ENCODE measurements at places on chromosomes 2 and 18.

DNA sequence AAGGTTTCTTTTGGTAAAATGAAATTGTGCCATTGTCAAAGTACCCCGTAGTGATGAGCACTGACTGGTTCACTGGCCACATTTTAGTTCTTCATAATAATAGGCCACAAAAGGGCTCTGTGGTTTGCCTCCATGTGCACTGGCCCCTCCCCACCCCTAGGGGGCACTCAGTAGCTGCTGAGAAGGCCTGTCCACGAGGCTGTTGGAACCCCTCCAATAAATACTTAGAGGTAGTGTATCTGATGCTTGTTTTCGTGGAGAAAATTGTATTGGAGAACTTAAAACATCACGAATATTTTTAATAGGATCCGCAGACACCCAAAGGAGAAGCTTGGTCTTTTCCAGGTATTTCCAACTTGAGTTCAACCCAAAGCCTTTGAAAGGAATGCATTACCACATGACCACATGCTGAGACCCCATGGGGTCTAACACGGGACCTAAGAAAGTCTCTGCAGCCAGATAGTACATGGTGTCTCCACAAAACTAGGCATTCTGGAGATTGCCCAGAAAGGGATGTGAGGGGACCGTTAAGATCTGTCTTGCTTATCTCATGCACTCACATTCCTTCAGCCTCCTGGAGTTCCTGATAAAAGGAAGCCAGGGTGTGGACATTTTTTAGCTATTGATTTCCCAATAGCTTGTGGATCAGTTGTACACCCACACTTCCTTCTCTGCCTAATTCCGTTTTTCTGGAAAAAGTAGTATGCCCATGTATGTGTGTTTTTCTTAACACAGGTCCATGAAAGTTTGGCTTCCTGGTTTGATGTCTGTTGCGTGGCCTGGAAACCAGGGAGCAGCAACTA lies 28.5 kb upstream of the NOSTRIN start:
- DNase-seq = peak; percentile 9

- DNase-seq = no peak
Observed at GRCh38 chr2:216257089-216257488, 115.2 kb downstream of the MARCHF4 start.

DNA sequence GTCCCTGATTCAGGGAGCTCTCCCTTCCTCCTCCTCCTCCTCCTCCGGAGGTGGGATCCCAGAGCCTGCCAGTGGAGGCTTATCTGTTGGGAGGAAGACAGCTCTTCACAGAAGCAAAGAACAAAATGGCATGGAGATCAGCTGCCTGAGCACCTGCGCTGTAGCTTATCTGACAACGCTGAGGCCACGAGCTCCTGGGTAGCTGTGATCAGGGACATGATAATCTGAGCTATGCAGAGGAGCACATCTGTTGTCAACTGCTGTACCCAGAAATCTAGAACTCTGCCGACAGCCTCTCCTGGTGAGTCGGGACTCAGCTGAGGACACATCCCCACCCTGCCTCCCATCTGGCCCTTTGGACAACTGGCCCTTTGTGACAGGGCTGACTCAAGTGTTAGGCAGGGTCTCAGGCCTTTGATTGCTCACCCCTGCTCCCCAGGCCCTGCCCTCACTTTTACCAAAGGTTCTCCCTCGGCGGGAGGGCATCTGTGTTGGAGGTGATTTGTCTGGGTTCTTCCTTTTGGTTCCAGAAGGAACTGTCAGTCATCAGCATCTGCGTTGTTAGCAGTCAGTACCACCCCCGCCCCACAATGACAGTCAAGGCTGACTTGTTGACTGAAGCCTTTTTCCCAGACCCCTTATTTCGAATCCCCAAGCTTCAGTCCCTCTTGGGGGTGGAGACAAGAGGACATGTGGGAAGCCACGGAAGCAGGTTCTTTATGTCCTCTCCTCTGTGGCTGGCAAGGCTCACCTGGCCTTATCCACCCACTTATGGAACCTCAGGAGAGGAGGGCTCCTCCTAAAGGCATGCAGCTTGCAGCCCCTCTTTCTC lies 5.9 kb upstream of the CNNM3 start:
- DNase-seq = no peak

GRCh38 chr2:13308989-13309388 lies 592.3 kb downstream of the TRIB2 start:
- DNase-seq = no peak

GRCh38 chr2:230849633-230850357 lies 14.9 kb upstream of the ITM2C start:
- DNase-seq = peak; percentile 66

GRCh38 chr18:66638856-66639629 lies 35.2 kb upstream of the CDH19 start:
- no peak for DNase-seq

DNA sequence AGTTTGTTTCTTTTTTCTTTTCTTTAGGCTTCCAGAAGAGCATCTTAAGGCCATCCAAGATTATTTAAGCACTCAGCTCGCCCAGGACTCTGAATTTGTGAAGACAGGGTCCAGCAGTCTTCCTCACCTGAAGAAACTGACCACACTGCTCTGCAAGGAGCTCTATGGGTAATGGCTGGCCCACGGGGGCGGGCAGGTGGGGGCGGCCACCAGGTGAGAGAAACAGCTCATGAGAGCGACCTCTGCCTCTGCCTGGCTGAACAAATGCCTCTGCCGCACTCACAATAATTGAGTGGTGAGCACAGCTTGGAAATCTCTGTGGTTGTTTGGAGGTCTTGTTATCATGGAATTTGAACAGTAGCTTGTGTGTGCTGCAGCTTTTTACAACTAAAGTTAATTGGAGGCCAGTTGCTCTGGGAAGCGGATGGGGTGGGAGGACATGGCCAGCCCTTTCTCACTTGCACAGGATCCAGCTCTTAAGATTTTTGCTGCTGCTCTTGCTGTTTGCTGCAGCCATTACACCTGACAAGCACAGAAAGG lies 70.4 kb downstream of the INPP5D start:
- DNase-seq = no peak

GRCh38 chr2:201452922-201453643 lies 1.5 kb downstream of the STRADB start:
- DNase-seq = no peak

DNA sequence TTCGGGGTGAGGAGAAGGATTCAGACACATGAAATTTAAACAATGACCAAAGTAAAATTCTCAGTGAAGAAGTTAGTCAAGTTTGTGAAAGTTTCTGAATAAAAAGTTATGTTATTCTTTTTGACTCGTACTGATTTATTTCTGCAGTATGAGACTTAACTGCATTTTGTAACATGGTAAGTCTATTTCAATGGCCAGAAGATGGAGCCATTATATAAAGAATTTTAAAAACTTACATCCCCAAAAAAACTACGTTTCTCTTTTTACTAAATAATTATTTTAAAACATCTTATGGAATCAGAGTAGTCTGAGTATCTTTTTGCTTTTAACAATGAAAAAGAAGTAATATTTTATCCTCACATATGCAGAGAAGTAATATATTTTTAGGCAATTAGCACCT lies 51.4 kb upstream of the SCN1A start:
- DNase-seq = no peak

DNA sequence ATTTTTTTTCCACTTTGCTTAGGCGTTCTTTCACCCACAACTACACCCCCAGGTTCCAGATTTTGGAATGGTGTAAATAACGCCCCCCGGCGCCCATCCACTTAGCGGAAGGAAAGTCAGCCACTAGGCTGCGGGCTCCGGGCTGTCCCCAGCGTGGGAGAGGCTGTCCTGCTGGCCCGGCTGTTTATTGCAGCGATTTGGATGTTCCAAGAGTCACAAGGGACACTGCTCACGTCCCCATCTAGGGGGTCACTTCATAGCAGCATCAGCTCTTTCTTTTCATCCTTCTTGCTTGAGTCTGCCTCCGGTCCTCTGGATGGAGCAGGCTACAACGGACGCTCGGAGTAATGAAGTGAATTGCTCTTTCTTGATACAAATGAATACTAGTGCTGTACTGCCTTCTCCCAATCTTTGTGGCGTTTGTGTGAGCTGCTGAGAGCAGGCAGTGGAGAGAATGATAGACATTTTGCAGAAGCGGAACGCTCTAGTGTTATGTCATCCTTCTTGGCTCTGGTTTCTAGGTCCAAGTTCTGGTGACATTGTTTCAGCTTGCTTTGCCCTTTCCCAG lies 50.7 kb upstream of the PAIP2B start:
- DNase-seq = no peak

DNA sequence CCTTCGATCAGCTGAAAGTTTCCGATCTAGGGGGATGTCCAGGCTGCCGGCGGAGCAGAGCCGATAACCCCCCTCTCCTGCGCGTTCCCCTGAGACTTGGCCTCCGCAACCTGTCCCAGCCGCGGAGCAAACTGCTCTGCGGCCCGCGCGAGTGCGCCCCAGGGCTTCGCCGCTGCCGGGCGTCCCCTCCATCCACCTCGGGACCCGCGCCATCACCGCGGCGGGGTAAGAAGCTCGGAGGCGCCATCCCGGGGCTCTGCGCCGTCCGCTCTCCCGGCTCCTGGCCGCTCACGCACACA lies 990 bp upstream of the GDF7 start:
- DNase-seq = no peak

- no peak for DNase-seq
Observed at GRCh38 chr2:48519593-48519992, 10.4 kb upstream of the STON1 start.

GRCh38 chr2:239938651-239939486 lies 86.3 kb downstream of the NDUFA10 start:
- DNase-seq = no peak

GRCh38 chr18:54254265-54254758 lies 15.0 kb upstream of the POLI start:
- no peak for DNase-seq

DNA sequence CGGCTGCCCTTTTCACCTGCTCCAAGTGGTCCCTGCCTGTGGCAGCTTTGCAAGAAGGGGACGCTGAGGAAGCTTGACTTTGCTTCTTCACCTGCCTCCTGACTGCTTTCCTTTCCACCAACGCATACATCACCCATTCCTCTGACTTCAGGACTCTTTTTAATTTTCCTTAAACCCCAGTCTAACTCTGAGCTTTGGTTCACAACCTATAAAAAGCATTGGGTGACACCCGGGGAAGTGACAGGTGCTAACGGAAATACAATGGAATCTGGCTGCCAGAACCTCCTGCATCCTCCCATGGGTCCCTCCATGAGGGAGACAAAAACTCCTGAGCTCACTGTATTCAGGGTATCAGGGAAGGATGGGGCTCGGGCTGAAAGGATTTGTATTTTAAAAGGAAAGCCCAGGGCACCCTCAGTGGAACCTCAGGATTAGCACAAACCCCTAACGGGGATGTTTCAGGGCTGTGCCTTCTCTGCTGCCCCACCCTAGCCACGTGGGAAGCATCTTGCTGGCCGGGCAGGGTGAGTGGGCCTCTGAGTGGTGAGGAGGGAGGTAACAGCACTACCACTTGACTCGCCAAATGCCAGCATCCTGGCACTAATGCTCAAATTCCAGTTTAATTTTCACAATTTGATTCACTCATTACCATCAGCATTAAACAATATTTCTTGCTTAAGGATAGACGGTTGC lies 284.8 kb downstream of the CELF4 start:
- DNase-seq = no peak

DNA sequence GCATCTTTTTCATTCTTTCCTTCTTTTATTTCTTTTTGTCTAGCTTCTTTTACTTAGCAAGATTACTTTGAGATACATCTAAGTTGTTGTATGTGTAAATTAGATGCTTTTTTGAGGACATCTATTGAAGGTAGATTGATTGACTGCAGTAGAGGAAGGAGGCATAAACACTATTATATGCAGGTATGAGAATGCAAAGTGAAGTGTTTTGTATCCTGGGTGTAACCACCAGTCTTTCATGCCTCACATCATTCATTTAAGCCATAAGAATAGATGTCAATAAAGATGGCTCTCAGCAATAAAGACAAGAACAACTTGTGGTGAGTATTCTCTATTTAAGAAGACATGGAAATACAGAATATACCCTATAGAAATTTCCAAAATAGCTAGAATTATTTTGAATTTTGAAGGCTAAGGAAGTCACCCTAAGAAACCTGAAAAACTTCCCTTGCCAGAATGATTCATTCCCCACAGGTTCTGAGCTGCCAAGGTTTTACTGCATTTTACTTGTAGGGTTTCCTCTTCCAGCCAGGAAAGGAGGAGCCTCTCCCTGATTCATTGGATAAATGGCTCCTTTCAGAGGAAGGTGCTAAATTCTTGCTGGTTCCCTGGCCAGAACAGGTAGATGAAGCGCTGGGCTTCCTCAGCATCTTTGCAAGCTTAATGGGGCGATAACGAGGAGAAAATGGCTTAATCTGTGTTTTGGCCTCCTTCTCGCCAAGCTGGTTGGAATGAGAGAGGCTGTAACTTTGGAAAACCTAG lies 279.8 kb upstream of the SLC14A2 start:
- no peak for DNase-seq

- DNase-seq = no peak
Observed at GRCh38 chr2:44352510-44352909, 8.8 kb downstream of the PREPL start.

- DNase-seq = no peak
Observed at GRCh38 chr2:207928079-207928478, 97.2 kb downstream of the PLEKHM3 start.

- no peak for DNase-seq
Observed at GRCh38 chr2:104781151-104781550, 72.8 kb upstream of the POU3F3 start.

DNA sequence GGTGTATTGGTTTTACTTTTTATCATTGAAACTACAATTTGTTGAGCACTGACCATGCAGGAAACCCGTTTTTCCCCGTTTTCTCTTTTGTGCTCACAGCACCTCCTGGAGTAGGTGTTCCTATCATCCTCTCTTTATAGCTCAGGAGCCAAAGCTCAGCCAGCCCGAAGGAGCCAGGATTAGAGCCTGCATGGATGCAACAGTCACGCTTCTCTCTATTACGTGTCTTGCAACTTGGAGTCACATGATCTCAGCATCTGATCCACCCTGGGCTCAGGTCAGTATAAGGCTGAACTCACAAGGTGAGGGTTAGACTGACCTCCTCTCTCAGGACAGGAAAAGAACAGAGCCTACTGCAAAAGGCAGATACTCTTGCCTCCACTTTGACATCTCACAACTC lies 150.5 kb downstream of the MBP start:
- no peak for DNase-seq

- no peak for DNase-seq
Observed at GRCh38 chr18:25235401-25236042, 116.4 kb downstream of the ZNF521 start.

GRCh38 chr18:23093772-23094171 lies 41.5 kb upstream of the CABLES1 start:
- no peak for DNase-seq

DNA sequence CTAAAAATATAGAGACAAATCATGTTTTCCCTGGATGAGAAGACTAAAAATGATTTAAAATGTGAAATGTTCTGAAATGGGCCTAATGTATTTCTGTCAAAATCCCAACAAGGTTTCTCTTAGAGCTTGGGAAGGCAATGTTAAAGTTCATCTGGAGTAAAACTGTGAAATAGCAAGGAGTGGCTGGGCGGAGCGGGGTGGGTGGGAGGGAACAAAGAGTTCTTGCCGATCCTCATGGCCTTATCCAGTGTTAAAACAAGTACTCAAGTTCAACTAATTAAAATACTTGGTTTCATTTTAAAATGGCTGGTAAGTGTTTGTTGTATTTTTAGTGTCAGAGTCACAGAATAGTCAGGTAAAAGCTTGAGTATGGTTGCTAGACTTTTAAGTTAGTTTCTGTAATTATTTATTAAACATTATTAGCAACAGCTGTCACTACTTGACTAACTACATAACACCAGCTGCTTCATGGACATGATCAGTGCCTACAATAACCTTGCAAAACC lies 87.3 kb downstream of the RTN4 start:
- DNase-seq = no peak
